GM12892 (cell line): ENCODE measurements at places on chromosomes 1 and 21.

- no peak for DNase-seq
Measured at GRCh38 chr1:165647517-165647916, 16.5 kb downstream of the MGST3 start.

DNA sequence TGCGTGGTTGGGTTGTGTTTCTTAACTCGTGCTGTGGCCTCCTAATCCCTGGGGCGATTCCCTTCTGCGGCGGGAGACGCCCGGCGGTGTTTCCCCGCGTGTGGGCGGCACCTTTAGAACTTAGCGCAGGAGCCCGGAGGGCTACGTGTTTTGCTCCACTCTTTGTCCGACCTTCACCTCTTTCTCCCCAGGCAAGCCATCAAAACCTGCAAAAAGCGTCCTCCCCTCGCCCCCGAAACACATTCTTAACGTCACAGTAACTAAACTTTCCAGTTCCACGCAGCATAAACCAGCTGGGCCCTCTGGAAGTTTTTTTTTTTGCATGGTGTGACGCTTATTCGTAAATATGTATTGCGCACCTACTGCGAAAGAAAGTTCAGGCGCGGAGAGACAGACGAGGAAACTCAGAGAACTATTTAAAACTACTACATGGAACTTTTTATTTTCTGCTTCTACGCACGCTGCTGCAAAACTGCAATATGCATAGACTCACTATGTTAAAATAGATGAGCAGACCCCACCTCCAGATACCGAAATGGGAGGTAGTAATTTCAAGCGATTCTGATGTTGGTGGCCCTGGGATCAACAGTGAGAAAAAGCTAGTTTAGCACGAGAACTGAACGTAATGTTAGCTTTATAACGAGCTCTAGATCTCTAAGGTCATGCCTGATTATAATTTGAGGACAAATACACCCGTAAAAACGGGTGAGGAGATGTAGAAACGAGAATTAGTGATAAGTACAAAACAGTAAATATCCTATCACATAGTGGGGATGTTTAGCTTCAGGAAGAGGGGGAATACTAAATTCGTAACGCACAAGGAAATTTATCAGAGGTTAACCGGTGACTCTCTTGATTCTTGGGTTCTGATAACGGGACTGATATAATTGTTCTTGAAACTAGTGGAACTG, 920 bp downstream of the MTR start:
- no peak for DNase-seq

DNA sequence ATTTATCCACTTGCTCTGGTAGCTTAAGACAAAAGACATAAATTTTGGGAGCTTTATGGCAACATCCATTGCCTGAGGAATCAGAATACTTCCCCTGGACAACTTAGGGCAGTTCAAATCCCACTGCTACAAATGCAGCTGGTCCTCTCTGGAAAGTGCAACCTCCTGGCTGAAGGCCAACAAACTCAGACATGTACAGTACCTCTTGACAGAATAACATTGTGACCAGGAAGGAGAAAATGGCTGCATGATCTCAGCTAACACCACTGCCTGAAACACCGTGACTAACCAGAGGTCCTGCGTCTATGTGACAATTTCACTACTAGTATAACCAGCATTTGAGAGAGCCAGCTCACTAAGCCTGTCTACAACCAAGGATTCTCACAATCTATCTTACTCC, 218.9 kb downstream of the CRB1 start:
- no peak for DNase-seq

DNA sequence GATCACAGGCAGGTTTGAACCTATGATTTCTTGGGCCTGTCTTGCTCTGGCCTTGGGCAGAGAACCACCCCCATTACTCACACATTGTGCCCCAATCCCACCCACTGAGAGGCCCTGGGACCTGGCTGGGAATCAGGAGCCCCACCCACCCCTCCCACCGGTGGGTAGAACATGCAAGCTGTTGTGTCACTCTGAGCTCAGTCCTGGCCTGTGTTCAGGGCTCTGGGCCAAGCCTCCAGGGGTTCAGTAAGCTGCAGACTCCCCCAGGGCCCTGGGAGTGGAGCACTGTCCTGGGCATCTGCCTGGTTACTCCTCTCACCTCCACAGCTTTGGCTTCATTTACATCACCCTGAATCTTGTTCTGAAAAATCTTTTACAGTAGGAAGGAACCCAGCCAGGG, 270.5 kb downstream of the RRAGC start:
- no peak for DNase-seq

DNA sequence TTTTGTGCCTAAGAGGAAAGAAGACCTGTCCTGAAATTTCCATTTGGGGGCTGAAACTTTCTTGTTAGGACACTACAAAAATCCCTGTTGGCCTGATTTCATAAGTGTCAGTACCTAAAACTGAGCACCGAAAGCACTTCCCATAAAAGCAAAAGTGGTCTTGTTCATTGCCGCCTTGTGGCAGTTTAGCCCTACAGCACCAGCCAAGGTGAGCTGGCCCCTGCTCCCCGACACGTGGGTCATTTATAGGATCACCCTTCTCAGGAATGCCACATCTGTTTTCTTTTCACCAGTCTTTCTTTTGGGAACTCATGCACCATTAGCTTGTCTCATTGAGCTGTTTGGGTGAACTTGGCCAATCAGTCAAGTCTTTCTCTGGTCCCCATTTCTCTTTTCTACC, 155.8 kb upstream of the KAZN start:
- DNase-seq: no peak

GRCh38 chr1:31751822-31752241, 12.3 kb downstream of the ADGRB2 start:
- DNase-seq: no peak

DNA sequence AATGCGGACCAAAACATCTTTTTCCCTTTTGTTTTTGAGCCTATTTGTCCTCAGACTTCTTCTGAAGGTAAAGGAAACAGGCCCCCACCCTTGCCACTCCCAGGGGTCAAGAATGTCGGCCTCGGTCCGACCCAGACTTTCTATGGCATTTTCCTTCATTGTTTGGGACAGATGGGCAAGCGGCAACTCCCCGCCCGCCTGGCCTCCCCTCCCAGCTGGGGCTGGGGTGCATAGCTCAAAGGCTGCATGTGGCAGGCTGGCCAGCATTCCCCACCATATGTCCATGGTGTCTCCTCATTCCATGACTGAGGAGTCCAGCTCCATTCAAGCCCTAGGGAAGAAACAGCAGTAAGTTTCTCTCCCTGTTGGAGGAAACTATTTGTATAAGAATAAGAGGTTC, 29.4 kb upstream of the TSPEAR start:
- no peak for DNase-seq

- no peak for DNase-seq
Measured at GRCh38 chr21:28410256-28410655, 582.4 kb downstream of the LTN1 start.

DNA sequence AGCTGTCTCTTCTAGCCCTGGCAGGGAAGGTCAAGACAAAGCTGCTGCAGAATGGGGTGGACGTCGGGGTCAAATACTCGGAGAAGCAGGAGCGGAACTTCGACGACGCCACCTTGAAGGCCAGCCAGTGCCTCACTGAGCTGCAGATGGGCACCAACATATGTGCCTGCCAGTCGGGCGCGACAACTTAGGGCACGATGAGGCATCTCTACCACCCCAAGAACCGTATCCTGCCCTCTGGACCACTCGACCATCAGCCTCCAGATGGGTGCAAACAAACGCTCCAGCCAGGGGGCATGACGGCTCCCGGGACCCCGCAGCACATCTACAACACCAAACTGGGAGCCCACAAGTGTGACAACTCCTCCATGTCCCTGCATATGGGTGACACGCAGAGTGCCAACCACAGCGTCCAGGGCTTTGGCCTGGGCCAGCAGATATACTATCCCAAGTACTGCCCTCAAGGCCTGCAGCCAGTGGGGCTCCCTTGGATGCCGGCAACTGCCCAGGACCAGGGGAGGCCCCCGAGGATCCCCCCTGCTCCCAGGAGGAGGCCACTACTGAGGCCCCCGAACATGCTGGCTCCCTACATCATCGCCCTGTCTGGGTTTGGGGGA, 42.5 kb upstream of the POGK start:
- DNase-seq: no peak

DNA sequence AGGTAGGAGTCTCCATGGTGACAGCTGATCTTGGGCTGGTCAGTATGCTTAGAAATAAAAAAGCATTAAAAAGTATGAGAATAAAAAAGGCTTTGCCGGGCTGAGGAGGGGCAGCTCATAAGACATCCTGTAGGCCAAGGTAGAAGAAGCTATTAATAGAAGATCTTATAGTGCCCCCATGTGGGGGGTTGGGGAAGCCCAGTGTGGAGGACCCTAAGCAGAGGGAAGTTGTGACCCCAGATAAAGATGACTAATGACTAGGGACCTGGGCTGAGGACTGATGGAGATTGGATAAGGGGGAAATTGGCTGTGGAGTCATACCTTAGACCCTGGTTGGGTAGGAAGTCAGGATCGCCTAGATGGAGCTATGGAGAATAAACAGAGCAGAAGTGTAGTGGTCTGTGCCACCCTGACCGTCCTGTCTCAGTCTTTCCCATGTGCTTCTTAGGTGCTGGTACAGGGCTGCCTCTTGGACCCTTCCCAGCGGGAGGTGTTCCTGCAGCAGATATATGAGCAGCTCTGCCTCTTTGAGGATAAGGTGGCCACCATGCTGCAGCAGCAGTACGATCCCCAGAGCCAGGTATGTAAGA, 25.0 kb downstream of the SZT2 start:
- DNase-seq: no peak

- no peak for DNase-seq
Measured at GRCh38 chr1:95232646-95233318, 1.2 kb upstream of the RWDD3 start.

DNA sequence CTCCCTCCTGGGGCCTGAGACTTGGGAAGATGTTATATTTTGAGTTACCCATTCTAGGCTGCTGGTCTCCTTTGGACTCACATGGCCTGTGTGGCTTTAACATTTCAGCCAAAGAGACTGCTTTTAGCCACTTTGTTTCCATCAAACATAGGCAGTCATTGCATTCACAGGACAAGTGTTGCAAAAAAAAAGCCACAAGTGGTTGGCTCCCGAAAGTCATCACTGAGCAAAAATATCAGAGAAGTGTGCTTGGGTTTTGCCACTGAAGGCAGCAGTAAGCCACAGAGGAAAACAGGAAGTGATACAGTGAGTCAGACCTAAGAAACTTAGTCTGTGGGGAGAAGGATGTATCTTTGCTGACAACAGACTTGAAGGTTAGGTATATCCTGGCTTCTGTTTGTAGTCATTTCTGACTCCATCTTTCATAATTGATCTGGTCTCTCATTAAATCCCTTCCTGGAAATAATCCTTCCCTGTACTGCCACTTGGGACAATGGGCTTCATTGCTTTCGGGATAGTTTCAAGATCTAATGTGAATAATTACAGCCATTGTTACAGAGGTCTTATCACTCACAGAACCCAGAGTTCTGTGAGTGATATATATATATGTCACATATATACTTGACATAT, 80.9 kb downstream of the COLGALT2 start:
- peak; percentile 25 for DNase-seq
